Aortic smooth muscle cell (primary cell): ENCODE measurements at places on chromosomes 3 and 15. TPM values are rescaled to one million over a fixed set of nuclear protein-coding genes. Genes with fewer than 3 reads are reported as not detected.

Gene HGD
- 0.19 TPM in 1 of 2 replicates, not detected in the other for total RNA-seq

Gene SEMA3G
- under 0.01 and 0.19 TPM in 2 replicates for total RNA-seq

Gene XCR1
- total RNA-seq: not detected in 2 replicates

Gene RBPMS2
- under 0.01 TPM in 1 of 2 replicates, not detected in the other for total RNA-seq

Gene HSPBAP1
- total RNA-seq: 5.3 and 6.4 TPM in 2 replicates

Gene PDZRN3
- total RNA-seq: 53.7 and 59.6 TPM in 2 replicates

Gene SLC28A1
- total RNA-seq: not detected in 2 replicates

Gene ADAMTS17
- 15.1 and 15.2 TPM in 2 replicates for total RNA-seq

Gene MESP1
- 0.37 and 0.53 TPM in 2 replicates for total RNA-seq

Gene SELENOT
- 145 and 189 TPM in 2 replicates for total RNA-seq

Gene FAM240A
- total RNA-seq: not detected in 2 replicates

Gene CYP1A2
- not detected in 2 replicates for total RNA-seq

Gene THAP10
- total RNA-seq: 2.0 and 2.1 TPM in 2 replicates

Gene NPAP1
- not detected in 2 replicates for total RNA-seq

Gene PTX3
- 194 and 257 TPM in 2 replicates for total RNA-seq

Gene GOLIM4
- 203 and 243 TPM in 2 replicates for total RNA-seq

Gene AMT
- 1.1 and 1.5 TPM in 2 replicates for total RNA-seq

Gene CCDC33
- 0.06 TPM in 1 of 2 replicates, not detected in the other for total RNA-seq
